Suppressor macrophage treated with lipopolysaccharide for 4 hours (primary cell): ENCODE measurements at places on chromosomes 6 and 20.

DNA sequence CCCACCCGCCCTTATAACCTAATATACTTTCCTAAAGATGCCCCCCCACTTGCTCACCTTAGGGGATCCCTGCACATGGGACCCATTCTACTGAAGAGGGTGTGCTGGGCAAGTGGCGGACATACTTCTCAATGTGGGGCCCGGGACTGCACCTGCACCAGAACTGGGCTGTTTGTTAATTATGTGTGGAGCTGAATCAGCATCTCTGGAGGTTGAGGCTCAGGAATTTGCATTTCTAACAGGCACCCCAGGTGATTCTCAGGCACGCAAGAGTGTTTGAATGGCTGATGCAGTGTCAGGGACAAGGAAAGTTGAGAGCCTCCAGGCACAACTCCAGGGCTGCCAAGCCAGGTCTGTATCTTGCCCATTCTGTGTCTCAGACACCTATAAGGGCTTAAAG lies 8.9 kb upstream of the PTPRT start:
- DNase-seq = no peak

- no peak for DNase-seq
These were observed 16.1 kb upstream of the HINT3 start for GRCh38 chr6:125940247-125941041.

DNA sequence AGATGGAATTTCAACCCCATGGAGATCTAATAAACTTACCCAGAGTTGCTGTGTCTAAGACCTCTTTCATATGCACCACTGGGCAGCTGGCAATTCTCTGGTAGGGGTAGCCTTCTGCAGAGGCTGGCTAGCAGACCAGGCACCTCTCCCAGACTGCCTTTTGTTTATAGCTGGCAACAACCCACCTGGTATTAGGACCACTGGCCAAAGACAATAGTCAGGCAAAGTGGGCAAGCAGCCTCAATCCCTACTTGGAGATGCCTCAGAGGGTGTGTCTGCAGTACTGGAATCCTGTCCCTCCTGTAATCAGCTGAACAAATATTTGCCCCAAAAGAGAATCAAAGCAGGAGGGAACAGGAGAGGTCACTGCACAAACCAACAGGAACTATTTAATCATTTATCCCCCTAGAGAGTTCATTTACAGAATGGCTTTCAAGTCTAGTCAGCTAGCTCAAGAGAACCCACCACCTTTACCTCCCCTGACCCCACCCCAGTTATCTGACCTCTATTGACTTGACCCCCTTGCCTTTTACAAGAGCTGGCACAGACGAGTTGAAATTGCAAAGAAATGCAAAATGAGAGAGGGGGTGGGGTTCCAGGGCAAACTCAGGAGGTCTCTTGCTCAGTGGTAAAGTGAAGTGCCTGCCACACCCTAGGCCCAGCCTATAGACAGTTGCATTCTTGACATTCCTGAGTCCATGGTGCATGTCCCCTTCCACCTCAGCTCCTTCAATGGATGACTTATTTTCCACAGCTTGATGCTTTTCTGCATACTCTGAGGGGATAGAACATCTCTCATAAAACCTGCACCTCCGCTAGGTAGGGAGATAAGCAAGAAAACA lies 2.8 kb downstream of the BCL2L1 start:
- DNase-seq = no peak

- DNase-seq = no peak
These were observed 78.7 kb downstream of the TMEM170B start for GRCh38 chr6:11616200-11616611.

DNA sequence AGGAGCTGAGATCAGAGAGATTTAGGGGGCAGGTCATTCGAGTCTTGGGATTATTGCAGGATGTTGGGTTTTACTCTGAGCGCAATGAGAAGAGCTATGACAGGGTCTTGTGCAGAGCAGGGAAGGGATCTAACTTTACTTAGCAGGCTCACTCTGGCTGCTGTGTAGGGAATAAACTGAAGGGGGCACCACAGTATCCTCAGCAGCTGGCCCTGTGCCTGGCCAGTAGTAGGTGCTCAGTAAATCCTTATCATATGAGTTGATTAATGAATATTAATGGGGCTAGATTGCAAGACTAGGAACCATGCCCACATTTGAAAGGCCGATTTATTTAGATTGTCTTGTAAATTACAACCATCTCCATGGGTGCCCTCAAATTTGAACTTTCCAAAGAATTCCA lies 4.6 kb upstream of the MDGA1 start:
- DNase-seq = no peak

DNA sequence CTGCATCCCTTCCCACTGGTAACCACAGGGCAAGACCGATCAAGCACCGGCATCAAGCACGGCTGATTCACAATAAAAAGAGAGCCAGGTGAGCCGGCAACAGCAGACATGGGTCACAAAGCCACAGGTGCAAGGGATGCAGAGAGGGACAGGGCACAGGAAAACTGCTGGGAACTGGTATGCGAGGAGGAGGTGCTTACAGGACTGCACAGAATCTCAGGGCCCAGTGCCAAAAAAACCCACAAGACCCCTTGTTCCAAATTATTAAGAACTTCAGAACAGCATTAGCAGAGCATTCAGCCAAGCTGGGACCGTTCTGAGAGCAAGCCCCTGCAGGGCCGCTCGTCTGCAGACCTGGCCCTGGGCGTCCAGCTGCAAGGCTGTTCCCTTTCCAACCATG lies 35.4 kb downstream of the BFSP1 start:
- no peak for DNase-seq

GRCh38 chr6:159968295-159969203 lies at the start of gene IGF2R:
IGF2R (plus strand) TSS chr6:159969082; CDS start chr6:159969247, 165 bp downstream.
- peak; percentile 95 for DNase-seq

- DNase-seq = peak; percentile 1
These were observed 12.4 kb downstream of the ADGRF5 start for GRCh38 chr6:46909371-46909770.

GRCh38 chr20:22470620-22471026 lies 113.7 kb downstream of the FOXA2 start:
- DNase-seq = no peak

- DNase-seq = no peak
These were observed 97.3 kb downstream of the MDGA1 start for GRCh38 chr6:37600312-37600916.

GRCh38 chr6:109238396-109238795 lies 143.1 kb downstream of the CEP57L1 start:
- DNase-seq = peak; percentile 65

DNA sequence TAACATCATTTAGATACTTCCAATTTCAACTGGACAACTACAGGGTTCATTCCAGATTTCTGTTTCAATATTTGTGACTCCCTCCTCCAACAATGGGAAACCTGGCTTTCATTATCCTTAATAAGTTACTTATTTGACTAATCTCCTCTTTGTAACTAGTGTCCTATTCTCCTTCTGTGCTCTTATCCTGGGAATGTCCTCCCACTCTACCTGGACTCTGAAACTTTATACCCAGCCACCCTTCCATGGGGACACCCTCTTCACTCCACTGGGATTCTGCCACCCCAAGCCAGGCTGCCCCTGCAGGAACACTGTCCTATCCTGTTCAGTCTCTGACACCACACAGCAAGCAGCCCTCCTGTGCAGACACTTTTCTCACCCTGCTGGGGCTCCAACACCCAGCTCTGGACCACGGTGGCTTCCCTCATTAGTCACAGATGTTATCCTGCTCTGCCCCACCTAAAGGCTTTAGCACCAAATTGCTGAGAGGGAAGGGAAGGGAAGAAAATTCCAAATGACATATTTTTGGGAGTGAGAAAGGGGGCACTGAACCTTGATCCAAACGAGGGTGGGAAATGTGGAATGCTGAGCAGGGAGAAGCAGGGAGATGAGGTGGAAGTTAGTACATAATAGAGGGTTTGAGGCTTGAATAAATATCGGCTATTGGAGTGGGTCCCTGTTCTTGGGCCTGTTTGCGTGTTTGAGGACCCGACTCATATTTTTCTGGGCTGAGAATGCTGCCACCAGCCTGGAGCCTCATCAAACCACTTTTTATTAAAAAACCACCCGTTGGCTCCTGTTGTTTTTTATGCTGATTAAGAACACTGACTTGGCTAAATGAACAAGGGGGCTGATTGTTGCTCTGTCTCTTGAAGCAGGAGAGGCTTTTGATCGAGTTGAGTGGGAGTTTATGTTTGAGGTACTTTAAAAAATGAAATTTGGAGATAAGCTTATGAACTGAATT lies 54.0 kb upstream of the AKIRIN2 start:
- DNase-seq = peak; percentile 35

GRCh38 chr20:16043931-16044330 lies 529.3 kb downstream of the KIF16B start:
- peak; percentile 5 for DNase-seq

GRCh38 chr6:3643921-3644738 lies 107.4 kb downstream of the PXDC1 start:
- no peak for DNase-seq
